ENCODE measurements at places on chromosomes 2 and 18.

- DNase-seq, result no peak
Observed at GRCh38 chr18:40371673-40372072, 1583.4 kb upstream of the PIK3C3 start.

DNA sequence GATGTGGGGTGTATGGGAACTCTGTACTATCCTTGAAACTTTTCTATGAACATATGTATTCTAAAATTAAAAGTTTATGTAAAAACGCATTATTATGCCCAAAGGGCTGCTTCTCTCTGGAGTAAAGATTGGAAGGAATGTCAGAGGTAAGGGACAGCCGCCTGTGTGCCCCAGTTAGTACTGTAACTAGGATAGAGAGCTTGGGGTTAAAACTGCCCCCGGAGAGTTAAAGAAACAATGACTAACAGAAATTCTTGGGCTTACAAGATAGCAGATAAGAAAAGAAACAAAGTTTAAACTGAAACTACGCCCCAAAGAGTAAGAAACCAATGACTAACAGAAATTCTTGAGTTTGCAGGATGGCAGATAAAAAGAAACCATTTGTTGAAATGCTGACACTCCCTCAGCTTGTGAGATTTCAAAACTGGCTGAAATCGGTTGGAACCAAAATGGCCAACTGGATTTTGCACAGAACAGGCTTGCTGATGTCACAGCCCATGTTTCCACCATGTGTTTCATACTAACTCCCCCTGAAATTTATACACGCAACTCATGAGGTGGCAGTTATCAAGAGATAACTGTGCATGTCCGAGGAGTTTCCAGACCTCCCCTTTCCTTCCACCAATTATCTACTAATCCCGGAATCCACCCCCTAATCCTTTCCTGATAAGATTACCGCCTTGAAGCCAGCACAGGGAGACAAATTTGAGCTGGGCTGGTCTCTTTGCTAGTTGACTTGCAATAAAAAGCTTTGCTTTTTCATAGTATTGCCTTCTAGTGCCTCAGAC is 8.7 kb upstream of the TXNDC2 start:
- DNase-seq, result no peak

GRCh38 chr2:181177376-181177775 is 197.0 kb downstream of the UBE2E3 start:
- DNase-seq, result no peak

GRCh38 chr2:215059724-215060123 is 78.7 kb downstream of the ABCA12 start:
- no peak for DNase-seq

GRCh38 chr2:160105366-160105765 is 43.0 kb upstream of the PLA2R1 start:
- no peak for DNase-seq

All from CD4-positive, alpha-beta T cell treated with Interleukin-17A for 1 hour (primary cell).